CD4-positive, alpha-beta T cell treated with Interleukin-15 for 4 hours (primary cell): ENCODE measurements at places on chromosomes 3 and 15.
A peak's percentile ranks its signal among the peaks of the same experiment; 100 is the strongest.

- DNase-seq = no peak
These were observed 567.1 kb downstream of the EDEM1 start for GRCh38 chr3:5754602-5755001.

DNA sequence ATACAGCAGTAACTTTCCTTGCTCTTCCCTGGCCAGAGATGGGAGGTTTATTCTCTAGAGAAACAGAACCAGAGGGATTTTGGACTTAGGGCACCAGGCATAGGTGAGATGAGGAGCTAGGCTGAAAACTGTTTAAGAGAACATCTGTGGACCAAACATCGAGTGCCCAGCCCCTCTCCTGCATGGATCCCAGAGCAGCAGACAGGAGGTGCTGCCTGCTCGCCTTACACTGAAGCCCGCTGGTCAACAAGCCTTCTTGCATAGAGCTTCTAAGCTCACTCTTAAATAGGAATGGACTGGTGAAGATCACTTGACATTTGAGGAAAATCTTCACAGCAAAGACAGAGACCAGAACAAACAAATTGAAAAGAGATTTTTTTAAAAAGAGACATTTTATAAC, 41.2 kb downstream of the PARP15 start:
- DNase-seq = no peak

DNA sequence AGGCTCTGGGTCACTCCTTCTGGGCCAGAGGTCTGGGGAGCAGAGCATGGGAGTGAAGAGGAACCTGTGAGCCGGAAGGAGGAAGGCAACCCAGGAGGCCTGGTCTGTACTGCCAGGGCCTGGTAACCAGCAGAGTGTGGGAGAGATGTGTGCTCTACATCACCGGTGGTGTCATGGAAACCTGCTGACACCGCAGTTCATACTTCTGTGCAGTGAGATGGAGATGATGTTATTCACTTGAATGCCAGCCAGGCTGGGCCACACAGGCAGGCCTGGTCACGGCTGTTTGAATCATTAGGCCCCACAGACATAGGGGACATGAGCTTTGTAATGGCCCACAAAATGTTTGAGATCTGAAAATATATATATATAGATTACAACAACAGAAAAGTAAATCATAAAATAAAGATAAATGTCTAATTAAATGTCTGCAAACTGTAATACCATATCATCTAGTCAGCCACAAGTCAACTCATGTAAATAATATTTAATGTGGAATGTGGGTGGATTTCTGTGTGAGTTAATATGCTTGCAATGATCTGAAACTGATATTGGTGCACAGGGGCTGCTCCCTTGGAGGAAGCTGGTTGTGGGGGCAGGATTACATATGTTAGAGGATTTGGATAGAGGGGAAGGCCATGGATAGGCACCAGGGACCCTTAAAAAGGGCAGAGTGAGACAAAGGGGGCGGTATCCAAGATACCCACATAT, 108.5 kb upstream of the PFN2 start:
- no peak for DNase-seq

GRCh38 chr15:101022306-101022705, 103.1 kb downstream of the LRRK1 start:
- DNase-seq = no peak

- DNase-seq = no peak
These were observed 36.4 kb upstream of the COPB2 start for GRCh38 chr3:139425745-139426400.

DNA sequence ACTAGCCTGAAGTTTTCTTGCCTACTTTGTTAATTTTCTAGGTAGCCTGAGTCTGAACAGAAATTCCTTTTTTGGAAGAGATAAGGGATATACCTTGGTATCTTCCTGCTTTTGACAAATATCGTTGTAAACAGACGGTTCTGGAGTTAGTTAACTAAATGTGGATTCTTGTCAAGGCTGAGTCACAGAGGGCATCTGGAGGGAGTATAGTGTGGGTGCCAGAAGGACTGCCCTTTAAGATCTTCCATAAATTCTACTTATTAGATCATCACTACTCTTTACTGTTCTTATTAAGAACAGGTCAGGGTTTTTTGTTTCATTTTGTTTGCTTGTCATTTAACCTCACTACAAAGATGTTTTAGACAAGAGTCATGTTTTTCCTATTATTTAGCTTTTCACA, 125.3 kb upstream of the SKOR1 start:
- DNase-seq = no peak

DNA sequence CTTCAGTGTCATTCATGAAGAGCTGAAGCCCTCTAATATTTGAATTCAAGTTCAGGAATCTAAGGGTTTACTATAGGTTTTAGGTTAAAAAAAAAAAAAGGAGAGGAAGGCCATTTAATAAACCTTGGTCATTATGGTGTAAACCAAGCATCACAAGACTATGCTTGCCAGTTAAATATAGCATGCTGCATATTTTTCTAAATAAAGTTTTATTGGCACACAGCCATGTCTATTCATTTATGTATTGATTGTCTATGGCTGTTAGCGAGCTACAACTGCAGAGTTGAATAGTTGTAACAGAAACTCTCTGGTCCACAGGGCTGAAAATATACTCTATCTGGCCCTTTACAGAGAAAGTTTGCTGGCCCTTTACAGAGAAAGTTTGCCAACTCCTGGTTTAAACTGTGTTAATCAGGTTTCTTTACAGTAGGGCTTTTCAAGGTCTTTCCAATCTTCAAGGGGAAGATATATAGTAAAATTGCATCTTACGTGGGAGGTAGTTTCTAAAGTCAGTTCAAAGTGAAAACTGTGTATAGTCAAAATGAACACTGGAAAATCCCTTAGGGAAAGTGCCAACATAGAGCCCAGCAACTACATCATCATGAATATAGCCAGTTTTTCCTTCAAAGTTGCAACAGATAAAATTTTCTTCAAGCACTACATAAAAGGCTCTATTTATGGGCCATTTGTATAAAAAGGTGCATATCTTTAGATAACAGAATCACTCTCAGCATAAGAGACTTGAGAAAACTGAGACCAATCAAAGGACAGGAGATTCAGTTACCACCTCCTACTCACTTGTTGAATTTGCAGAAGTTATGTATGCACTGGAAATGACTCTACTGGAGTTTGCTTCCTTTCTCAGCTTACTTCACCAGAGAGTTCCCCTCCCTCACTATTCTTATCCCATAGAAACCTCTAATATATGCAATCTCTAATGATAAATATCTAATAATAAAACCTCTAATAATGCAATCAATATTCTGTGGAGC, 49.7 kb upstream of the FRMD4B start:
- no peak for DNase-seq

DNA sequence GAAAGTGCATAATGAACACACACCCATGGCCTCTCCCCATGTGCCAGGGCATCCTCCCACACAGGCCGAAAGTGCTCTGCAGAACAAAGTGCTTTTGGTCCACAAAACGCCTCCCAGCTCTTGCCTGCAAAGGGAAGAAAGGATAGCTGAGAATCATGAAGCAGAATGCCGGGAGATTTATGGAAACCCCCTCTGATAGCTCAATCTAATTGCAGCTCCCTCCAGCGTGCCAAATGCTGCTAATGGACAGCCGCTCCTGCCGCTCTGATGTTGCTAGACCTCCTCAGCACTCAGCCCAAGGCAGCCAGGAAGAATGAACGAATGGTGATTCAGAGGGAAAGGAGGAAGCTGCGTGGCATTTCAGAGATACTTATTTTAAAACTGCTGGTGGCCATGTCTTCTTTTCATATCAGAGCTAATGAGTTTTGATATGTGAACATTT, 145.3 kb downstream of the TJP1 start:
- no peak for DNase-seq

DNA sequence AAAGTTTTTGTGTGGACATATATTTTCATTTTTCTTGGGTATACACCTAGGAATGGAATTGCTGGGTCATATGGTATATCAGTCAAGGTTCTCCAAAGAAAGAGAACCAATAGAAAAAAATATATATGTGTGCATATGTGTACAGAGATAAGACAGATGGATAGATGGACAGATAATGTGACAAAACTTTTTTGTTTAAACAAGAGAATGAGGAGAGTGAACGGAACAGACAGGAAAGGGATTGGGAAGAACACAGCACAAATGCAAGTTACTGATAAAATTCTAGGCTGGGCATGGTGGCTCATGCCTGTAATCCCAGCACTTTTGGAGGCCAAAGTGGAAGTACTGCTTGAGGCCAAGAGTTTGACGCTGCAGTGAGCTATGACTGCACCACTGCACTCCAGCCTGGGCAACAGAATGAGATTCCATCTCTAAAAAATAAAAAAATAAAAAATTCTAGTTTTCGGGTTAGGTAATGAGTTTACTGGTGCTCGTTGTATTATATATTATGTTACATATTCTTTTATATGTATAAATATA, 50.0 kb downstream of the HSPBAP1 start:
- DNase-seq = no peak

GRCh38 chr15:100372739-100373119, 31.0 kb upstream of the ADAMTS17 start:
- DNase-seq = no peak

GRCh38 chr3:172231318-172231901, 192.0 kb downstream of the FNDC3B start:
- DNase-seq = no peak

DNA sequence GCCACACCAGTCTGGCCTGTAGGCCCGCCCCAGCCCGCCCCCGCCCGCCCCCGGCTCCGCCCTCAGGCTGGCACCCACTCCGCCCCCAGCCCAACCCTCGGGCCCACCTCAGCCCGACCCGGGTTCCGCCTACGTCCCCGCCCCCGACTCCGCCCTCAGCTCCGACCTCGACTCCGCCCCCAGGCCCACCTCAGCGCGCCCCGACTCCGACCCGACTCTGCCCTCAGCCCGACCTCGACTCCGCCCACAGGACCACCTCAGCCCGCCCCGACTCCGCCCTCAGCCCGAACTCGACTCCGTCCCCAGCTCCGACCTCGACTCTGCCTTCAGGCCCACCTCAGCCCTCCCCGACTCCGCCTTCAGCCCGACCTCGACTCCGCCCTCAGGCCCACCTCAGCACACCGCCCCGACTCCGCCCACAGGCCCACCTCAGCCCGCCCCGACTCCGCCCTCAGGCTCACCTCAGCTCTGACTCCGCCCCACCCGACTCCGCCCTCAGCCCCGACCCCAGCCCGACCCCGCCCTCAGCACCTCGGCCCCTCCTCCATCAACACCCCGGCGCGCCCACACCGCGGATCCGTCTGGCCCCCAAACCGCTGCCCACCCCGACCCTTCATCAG, at the start of gene RAB43:
TSS of gene RAB43 (minus strand) at position 13 of the 620 bp plus-strand sequence. CDS start 315 bp downstream, outside the sequence.
- DNase-seq = peak; percentile 85

GRCh38 chr3:104810896-104811295, 555.8 kb upstream of the ALCAM start:
- no peak for DNase-seq

DNA sequence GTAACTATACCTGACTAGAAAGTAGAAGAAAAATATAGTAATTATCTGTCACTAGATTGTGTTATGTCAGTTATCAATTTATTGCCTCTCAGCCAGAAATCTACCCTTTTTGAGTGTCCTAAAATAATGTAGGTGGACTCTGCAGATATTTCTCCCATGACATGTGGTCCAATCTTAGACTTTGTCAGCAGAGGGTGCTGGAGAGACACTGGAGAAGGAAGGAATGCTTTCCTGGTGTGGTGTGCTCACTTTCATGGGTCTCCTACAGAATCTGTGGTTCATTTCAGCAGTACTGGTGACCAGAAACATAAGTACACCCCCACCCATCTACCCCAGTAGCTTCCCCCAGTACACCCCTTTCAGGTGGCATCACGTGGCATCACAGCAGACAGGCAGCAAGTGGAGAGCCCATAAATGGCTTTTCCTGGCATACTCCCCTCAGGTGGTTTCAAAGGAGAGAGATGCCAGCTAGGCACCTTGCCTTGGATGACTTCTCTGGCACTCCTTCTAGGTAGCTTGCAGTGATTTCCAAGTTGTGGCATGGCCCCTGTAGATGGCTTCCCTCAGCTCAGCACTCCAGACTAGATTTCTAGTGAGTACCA, 114.7 kb downstream of the GADL1 start:
- peak; percentile 4 for DNase-seq

GRCh38 chr3:190983875-190984274, 121.4 kb upstream of the GMNC start:
- DNase-seq = no peak

GRCh38 chr3:20658491-20658890, 472.5 kb upstream of the SGO1 start:
- no peak for DNase-seq

DNA sequence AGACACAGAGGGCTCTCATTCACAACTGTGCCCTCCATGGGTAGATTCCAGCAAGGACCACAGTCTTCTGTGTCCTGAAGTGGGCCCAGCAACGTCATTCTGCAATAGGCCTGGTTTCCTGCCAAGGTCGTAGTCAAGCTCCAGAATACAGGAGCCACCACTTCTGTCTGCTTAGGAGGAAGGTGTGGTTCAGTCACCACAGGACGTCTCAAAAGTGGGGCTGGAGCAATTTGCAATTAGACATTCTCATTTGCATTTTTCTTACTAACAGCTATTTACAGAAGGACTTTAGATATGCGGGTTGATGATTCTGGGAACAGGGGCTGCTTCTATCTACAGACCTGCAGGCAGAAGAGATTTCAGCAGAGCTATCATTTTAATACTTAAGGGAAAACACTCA, 58.7 kb upstream of the MYRIP start:
- no peak for DNase-seq

GRCh38 chr15:51185213-51186159, 90.8 kb upstream of the TNFAIP8L3 start:
- DNase-seq = no peak

GRCh38 chr15:85865070-85865684, 70.5 kb upstream of the KLHL25 start:
- no peak for DNase-seq

- no peak for DNase-seq
These were observed 549 bp upstream of the SOX14 start for GRCh38 chr3:137763594-137763938.

DNA sequence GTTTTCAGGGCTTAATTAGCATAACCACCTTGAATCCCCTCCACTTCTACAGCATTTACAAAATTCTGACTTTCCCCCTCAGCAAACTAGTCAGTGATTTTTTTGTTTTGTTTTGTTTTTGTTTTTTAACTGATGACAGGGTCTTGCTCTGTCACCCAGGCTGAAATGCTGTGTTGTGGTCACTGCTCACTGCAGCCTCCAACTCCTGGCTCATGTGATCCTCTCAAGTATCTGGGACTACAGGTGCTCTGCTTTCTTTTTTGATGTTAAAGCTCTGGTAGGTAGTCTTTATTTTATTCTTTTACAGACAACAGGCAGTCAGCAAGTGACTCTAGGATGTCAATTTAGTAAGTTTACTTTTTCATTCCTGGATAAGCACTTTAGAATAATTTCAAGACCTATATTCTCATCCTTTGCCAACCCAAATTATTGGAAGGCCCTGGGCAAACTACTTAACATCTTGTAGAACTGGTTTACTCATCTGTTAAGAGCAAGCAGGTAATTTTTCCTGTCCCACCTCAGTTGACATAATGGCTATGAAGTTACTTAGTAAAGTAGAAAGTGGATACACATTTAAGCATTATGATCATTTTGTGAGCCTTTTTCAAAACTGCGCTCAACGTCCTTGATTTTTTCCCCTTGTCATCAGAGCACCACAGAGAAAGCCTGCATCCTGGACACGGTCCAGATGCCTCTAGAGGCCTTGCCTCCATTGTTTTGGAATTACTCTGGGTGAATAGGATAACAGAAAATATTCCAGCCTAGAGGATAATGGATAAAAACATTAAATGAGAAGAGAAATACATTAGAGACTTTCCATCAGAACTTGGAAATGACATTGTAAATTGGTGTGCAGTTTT, 69.9 kb upstream of the NDUFB4 start:
- no peak for DNase-seq
